Activated T-cell treated with anti-CD3 and anti-CD28 coated beads, Interleukin-2, amount 50 U/mL, for 24 hours (primary cell): ENCODE measurements at places on chromosomes 12 and 14.

DNA sequence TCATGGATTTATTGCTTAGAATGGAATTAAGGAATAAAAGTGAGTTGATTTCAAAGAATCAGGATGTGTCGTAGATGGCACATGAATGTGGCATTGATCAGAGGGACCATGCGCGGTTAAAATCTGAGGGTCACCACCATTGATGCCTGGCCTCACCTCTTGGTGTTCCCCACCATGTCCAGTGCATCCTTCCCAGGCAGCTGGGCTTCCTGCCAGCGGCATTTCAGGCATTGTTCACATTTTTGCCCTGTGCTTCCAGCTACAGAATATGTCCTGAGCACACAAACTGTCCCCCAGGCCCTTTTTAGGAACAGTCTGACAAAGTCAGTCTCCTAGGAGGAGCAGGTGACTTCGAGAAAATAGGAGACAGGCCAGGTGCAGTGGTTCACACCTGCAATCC lies 42.0 kb upstream of the TSPAN9 start:
- no peak overlapping the region for H3K4me3 ChIP-seq
- H3K36me3 ChIP-seq: no peaks in the 10 kb centered on the region
- no peak overlapping the region for H3K27ac ChIP-seq
- no peaks in the 10 kb centered on the region for H3K4me1 ChIP-seq
- H3K27me3 ChIP-seq: peaks cover 15% of the 10 kb centered on the region

- peaks cover 25% of the 10 kb centered on the region for H3K36me3 ChIP-seq
- DNase-seq: no peak
- H3K27me3 ChIP-seq: no peaks in the 10 kb centered on the region
- peaks cover 8% of the 10 kb centered on the region for H3K4me1 ChIP-seq
- H3K27ac ChIP-seq: no peak overlapping the region
Observed at GRCh38 chr12:124856132-124856841, 7.4 kb downstream of the SCARB1 start.

GRCh38 chr12:111367661-111368221 lies 1.2 kb downstream of the PHETA1 start:
- H3K27me3 ChIP-seq: no peaks in the 10 kb centered on the region
- H3K4me3 ChIP-seq: peak overlapping the region; percentile 72
- no peak for DNase-seq
- H3K36me3 ChIP-seq: no peaks in the 10 kb centered on the region
- no peak overlapping the region for H3K27ac ChIP-seq

- H3K27me3 ChIP-seq: no peaks in the 10 kb centered on the region
- no peak overlapping the region for H3K4me3 ChIP-seq
- no peak for DNase-seq
- H3K27ac ChIP-seq: no peak overlapping the region
- no peaks in the 10 kb centered on the region for H3K36me3 ChIP-seq
Observed at GRCh38 chr14:85308531-85309300, 221.2 kb upstream of the FLRT2 start.

GRCh38 chr12:132190012-132190755 lies 45.9 kb downstream of the NOC4L start:
- peaks cover 43% of the 10 kb centered on the region for H3K4me1 ChIP-seq
- no peak for DNase-seq
- H3K36me3 ChIP-seq: peaks cover 3% of the 10 kb centered on the region
- H3K27ac ChIP-seq: peak overlapping the region; percentile 87

GRCh38 chr12:6132496-6132895 lies 8.0 kb upstream of the VWF start:
- H3K27me3 ChIP-seq: no peaks in the 10 kb centered on the region
- H3K4me3 ChIP-seq: no peak overlapping the region

DNA sequence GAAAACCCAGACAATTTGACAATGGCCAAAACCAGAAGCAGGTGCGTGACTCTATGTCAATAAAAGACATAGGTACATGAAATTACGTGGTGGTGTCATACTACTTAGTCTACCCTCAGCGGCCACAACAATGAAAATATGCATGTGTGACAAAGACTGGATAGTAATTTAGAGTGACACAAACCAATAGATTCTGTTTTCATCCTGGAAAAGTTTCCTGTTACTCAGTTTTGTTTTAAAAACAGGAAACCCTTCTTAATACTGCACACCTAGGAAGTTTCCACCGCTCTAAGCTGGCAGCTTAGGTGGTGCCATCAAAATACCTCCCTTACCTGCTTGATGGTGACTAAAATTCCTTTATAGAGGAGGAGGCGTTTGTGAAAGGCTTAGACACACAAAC lies 15.1 kb downstream of the POU6F1 start:
- H3K4me3 ChIP-seq: no peak overlapping the region
- no peak for DNase-seq
- H3K4me1 ChIP-seq: peaks cover 14% of the 10 kb centered on the region
- H3K27me3 ChIP-seq: no peaks in the 10 kb centered on the region
- peak overlapping the region; percentile 45 for H3K27ac ChIP-seq

DNA sequence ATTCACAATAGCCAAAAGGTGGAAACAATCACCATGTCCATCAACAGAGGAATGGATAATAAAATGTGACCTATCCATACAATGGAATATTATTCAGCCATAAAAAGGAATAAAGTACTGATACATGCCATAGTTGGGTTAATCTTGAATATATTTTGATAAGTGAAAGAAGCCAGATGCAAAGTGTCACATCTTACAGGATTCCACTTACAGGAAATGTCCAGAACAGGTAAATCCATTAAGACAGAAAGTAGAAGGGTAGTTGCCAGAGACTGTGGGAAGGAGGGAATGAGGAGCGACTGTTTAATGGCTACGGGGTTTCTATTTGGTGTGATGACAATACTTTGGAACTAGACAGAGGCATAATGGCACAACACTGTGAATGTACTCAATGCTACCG lies 171.6 kb downstream of the KSR2 start:
- no peaks in the 10 kb centered on the region for H3K4me1 ChIP-seq
- H3K27me3 ChIP-seq: no peaks in the 10 kb centered on the region
- H3K27ac ChIP-seq: no peak overlapping the region
- no peak overlapping the region for H3K4me3 ChIP-seq
- no peaks in the 10 kb centered on the region for H3K36me3 ChIP-seq
- DNase-seq: no peak

GRCh38 chr12:16369156-16369555 lies 21.7 kb downstream of the MGST1 start:
- H3K4me3 ChIP-seq: no peak overlapping the region
- H3K27me3 ChIP-seq: no peaks in the 10 kb centered on the region
- DNase-seq: no peak
- H3K36me3 ChIP-seq: no peaks in the 10 kb centered on the region
- no peak overlapping the region for H3K27ac ChIP-seq

DNA sequence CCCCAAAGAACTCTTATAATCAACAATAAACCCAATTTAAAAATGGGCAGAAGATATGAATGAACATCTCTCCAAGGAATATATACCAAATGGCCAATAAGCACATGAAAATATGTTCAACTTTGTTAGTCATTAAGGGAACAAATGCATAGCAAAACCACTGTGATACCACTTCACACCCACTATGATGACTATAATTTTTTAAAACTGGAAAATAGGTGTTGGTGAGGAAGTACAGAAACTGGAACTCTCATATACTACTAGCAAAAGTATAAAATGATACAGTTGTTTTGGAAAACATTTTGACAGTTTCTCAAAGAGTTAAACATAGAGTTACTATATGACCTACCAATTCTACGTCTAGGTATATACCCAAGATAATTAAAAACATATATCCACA lies 9.4 kb upstream of the HEATR5A start:
- no peak overlapping the region for H3K4me3 ChIP-seq
- H3K4me1 ChIP-seq: peaks cover 17% of the 10 kb centered on the region
- peaks cover 11% of the 10 kb centered on the region for H3K36me3 ChIP-seq
- no peaks in the 10 kb centered on the region for H3K27me3 ChIP-seq

DNA sequence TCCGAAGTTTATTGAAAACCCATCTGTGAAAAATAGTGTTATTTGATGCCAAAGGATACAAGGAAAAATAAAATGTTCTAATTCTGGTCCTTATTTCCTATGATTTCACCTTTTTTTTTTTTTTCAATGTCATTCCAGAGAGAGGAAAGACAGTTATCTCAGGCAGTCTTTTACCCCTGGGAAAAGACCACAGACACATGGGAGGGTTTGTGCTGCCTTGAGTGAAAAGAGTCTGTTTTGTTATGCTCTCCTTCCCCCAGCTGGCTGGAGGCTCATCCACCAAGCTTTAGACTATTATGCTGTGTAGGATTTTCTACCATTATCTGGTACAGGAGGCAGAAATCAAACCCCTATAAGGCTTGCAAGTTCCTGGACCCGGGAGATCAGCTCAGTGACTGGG lies 151.8 kb downstream of the CRADD start:
- H3K4me1 ChIP-seq: no peaks in the 10 kb centered on the region
- H3K4me3 ChIP-seq: no peak overlapping the region
- no peaks in the 10 kb centered on the region for H3K27me3 ChIP-seq

DNA sequence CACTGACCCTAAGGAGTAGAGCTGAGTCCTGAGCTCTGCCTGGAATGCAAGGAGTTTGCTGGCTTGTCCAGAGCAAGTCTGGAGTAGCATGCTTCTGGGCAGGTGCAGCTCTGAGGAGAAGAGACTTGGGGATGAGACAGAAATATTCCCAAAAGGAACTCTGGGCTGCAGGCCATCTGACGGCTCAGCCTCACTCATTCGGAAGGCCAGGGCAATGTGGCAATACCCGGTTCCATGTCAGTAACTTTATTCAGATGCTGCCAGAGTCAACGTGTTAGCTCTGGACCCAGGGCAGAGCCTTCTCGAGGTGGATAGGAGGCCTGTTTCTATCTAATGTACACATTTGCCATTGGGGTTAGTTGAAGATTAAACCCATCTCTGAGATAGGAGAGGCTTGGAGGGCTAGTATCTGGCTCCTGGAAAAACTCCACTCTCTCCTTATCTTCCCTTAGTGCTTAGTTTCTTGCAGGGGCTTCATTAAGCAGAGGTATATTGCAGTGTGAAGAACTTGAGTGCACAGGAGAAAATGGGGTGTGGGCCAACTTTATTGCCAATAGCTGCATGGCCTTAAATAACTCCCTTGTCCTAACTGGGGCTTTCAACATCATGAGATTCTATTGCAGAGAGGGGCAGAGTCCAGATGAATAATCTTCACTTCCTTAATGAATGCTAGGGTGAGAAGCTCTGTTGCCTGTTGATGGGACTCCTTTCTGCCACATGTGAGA lies 65.6 kb downstream of the NTF3 start:
- H3K27ac ChIP-seq: no peak overlapping the region
- H3K36me3 ChIP-seq: no peaks in the 10 kb centered on the region
- no peaks in the 10 kb centered on the region for H3K4me1 ChIP-seq
- H3K4me3 ChIP-seq: no peak overlapping the region
- H3K27me3 ChIP-seq: peaks cover 6% of the 10 kb centered on the region

DNA sequence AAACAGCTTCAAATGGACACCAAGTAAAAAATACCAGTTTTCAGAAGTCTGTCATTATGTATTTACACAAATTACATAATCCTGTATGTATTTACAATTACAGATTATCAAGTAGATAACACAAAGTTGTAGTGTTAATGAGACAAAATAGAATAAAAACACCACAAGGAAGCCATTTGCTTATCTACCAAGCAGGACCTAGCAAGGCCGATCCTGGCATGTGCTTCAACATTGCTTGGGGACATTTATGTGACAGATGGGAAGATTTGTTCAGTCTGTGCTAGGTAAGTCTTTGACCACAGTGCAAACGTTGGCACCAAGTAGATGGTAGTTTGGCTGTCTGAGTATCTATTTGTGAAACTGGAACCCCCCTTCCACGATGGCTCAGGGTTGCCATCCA lies 35.8 kb downstream of the BCAT1 start:
- no peak overlapping the region for H3K27ac ChIP-seq
- H3K4me1 ChIP-seq: peaks cover 5% of the 10 kb centered on the region
- no peak for DNase-seq
- H3K4me3 ChIP-seq: no peak overlapping the region
- no peaks in the 10 kb centered on the region for H3K36me3 ChIP-seq
- peaks cover 21% of the 10 kb centered on the region for H3K27me3 ChIP-seq

DNA sequence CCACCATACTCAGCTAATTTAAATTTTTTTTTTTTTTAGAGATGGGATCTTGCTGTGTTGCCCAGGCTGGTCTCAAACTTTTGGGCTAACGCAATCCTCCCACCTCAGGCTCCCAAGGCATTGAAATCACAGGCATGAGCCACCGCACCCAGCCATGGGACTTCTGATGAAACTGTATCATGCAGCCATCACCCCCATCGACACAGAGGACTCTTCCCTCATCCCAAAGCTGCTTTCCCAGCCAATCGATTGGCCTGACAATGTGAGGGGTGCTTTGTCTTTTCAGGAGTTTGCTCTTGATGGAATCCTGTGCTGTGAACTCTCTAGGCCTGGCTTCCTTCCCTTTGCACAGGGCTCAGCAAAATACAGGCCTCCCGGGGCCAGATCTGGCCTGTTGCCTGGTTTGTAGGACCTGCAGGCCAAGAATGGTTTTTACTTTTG lies 59.6 kb upstream of the NCOR2 start:
- no peak overlapping the region for H3K27ac ChIP-seq
- no peak for DNase-seq
- no peaks in the 10 kb centered on the region for H3K36me3 ChIP-seq
- H3K4me1 ChIP-seq: no peaks in the 10 kb centered on the region
- no peaks in the 10 kb centered on the region for H3K27me3 ChIP-seq

GRCh38 chr12:64268409-64268808 lies 46.3 kb upstream of the KICS2 start:
- no peak for DNase-seq
- H3K27me3 ChIP-seq: no peaks in the 10 kb centered on the region
- H3K4me3 ChIP-seq: no peak overlapping the region
- H3K4me1 ChIP-seq: no peaks in the 10 kb centered on the region
- H3K36me3 ChIP-seq: no peaks in the 10 kb centered on the region

DNA sequence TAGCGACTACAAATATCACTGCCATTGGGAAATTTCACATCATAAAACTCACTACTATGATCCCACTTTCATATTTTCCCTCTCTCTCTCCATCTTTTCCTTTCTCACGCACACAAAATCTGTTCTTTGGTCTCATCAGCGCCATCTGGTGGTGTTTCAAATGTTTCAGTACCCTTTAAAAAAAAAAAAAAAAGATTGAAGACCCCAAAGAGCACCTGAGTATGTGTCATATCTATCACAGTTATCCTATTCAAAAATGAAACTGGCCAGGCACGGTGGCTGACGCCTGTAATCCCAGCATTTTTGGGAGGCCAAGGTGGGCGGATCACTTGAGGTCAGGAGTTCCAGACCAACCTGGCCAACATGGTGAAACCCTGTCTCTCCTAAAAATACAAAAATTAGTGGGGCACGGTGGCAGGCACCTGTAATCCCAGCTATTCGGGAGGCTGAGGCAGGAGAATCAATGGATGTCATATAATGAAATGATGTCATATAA lies 72.4 kb downstream of the TTC9 start:
- H3K4me3 ChIP-seq: no peak overlapping the region
- peaks cover 7% of the 10 kb centered on the region for H3K4me1 ChIP-seq
- no peak overlapping the region for H3K27ac ChIP-seq
- no peaks in the 10 kb centered on the region for H3K27me3 ChIP-seq
- no peaks in the 10 kb centered on the region for H3K36me3 ChIP-seq
